ENCODE measurements at places on chromosomes 7 and 10.
A peak's percentile ranks its signal among the peaks of the same experiment; 100 is the strongest.

DNA sequence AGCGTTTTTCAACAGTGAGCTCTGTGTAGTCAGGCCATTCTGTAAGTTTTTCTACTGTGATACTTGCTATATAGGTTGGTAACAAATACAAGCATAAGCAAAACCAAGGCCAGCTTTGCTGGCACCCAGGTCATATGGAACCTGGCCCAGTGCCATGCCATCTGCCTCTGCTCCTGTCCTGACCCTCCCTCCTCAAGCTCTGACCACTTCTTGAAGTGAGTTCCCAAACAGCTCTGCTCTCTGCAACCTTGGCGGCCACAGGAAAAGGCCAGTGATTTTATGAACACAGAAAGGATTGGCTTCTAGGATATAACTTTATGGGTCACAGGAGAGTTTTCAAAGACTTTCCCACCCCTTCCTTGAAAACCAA is 12.8 kb downstream of the NOD1 start:
- no peak for DNase-seq

- DNase-seq = no peak
Measured at GRCh38 chr7:12485845-12486244, 82.2 kb upstream of the VWDE start.

- DNase-seq = peak; percentile 58
Measured at GRCh38 chr10:44857363-44858016, 53.6 kb upstream of the TMEM72 start.

DNA sequence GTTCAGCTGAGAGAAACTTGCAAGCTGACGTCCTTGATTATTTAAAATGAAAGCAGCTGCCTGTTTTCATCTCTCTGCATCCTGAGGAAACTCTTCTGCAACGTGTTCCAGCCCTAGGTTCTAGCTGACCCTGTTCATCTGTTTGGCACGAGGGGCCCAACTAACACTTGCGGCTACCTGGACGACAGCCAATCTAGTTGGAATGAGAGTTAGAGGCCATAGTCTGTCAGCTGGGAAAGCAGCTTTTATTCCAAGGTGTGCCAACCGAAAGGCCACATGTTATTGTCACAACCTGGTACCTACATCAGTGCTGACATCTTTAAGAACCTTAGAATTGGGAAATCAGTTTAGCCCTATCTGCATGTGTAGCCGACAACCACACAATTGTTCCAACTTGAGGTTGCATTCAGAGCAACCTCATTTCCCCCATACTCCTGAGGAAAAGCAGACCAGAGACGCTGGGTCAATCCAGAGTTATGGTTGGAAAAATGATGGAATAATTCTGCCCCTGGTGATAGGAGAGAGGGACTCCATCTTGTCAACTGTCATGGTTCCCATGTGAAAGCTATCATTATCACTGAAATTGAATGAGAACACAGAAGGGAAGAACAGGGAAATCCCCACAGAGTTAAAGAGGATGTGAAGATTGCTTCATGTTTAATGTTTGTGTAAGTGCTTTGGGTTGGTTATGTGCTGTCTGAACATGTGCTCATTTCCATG is 121.6 kb downstream of the EGFR start:
- peak; percentile 59 for DNase-seq

DNA sequence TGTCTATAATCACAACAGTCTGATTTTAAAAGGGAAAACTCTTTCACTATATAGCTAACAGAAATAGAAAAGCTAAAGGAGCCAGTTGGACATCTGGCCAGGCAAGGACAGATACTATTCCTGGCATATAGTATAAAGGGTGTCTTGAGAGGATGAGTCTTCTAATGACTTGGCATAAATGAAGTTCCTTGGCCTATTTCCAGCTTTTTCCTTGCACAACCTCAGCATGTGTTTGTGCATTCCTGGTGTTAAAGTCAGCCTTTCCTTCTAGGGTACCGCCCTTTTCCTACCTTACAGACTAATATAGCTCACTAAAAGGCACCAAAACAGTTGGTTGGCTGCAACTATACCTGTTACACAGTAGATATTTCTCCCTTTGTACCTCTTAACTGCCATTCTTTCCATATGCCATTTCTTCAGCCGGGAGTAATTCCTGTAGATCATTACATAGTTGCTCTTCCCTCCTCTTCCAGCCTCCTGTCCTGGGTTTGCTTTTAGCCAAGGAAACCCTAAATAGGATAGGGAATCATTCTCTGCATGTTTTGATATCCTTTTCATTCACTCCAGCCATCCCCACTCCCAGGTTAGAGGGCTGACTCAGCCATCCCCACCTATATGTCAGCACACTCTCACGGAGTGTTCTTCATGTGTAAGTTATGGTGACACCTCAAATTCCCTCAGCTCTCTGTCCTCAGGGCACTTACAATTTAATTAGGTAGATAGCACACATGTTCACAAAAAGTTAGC is 102.1 kb upstream of the MDFIC start:
- DNase-seq = peak; percentile 98

GRCh38 chr10:31757831-31758230 is 170.8 kb downstream of the ARHGAP12 start:
- DNase-seq = no peak

GRCh38 chr10:16611037-16611436 is 89.4 kb upstream of the C1QL3 start:
- no peak for DNase-seq

GRCh38 chr7:108653526-108653925 is 83.9 kb downstream of the DNAJB9 start:
- no peak for DNase-seq

DNA sequence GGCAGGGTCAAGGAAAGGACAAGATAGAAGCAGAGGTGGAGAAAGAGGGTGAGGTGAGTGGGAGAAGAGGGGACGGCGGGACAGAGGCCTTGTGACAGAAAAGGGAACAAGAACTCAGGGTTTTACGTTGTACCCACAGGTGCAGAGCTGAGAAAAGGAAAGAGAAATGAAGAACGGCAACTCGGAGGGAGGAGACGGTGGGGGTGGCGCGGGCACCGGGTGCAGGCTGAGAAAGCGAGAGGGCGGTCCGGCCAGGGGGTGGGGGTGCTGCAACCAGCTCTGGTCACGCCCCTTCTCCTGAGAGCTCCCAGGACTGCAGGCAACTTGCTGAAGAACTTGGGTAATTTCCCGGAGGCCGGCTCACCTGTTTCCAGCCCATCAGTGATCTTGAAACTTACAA is 65.3 kb downstream of the CARD11 start:
- no peak for DNase-seq

DNA sequence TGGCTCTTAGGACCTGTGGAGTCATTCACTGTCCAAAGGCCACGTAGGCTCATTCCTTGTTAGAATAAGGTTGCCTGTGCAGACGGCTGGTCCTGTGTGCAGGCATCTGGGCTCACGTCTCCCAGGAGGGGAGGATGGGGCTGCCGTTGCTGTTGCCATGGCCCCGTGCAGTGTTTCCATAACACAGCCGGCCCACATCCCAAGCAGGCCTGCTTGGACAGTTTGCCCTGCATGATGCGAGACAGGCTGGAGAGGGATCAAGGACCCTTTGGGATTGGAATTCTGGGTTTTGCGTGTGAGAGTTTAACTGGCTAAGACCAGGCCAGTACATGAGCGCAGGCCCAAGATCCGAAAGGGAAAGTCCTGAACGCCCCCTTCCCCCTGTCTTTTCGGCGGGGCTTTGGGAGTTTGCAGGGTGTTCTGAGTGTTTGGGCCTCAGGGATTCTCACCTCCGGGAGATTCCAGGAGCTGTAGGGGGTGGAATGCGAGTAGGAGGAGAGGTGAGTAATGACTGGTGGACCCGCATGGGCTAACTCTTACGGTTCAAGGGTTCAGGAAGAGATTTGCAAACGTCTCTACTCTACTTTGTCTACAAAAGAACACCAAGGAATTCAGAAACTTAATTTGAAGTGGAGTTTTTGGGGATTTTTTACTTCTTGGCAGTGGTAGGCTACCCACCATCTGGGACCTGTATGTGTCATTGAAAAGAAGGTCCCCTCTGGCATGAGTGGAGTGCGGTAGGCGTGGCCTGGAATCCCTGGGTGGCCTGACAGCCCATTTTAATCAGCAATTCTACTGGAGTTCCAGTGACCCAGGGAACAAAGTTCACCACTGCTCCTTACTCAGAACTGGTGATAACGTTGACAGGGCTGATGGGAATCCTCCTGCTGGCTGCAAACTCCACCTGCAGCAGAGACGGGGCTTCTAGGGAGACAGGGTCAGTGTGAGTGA is 125.4 kb downstream of the ITIH5 start:
- no peak for DNase-seq

DNA sequence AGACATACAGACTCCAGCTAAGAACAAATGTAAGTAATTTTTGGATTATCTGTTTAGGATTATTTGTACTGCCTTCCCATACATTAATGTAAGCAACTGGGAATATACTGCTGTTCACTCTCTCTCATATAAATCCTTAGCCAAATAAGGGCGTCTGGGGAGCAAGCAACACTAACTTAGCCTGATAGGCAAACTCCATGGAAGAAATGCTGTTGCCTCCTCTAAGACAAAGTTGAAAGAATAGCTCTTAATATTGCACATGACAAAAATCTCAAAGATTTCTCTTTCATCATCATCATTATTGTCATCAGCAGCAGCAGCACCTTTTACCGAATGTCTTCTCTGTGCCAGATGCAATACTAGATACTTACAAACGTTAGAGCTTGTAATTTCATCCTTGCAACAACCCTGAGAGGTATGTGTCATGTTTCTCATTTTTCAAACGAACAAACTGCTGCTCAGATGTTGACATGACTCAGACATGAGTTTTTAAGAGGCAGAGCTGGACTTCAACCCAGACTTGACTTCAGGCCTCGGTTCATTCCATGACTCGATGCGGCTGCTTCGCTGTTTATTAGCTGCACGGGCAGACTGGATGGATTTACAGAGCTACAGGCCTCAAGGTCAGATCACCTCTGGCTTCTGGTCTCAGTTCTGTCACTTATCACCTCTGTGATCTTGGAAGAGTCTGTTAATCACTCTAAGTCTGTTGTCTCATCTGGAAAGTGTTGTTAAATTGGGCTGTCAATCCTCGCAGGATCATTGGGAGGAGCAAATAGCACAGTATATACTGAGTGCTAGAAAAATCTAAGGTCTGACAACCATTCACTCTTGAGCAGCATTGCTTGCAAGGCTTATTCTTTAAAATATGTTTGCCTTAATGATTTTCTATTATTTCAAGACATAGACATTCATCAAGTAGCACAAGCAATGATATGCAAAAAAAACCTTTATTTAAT is 126.3 kb upstream of the CELF2 start:
- peak; percentile 83 for DNase-seq

DNA sequence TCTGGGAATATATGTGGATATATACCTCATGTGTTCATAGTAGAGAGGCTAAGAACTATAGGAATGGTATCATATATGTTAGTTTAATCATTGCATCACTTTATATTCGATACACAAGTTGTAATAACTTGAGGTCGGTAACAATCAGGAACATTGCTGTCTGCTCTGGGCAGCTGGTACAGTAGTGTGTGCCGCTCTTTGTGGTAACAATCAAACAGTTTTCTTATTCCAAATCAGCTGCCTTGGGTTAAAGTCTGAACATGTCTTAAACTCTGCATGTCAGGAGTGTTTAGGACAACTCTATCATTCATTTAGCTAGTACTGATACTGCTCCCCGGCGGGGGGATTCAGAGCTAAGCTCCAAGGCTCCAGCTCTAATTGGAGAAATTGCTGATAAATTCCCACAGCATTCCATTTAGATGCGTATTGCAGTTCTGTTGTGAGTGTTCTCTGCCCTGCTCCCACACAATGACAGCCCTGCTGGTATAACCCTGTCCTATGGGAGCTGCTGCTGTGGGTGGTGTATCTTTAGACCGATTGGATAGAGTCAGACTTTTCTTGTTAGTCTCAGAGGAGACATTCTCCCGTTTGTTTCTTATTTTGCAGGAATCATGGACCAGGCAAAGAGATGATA is 707.5 kb upstream of the FZD8 start:
- peak; percentile 82 for DNase-seq
